ENCODE measurements at places on chromosomes 11 and 22. TPM values are rescaled to one million over a fixed set of nuclear protein-coding genes. Genes with fewer than 3 reads are reported as not detected.

DNA sequence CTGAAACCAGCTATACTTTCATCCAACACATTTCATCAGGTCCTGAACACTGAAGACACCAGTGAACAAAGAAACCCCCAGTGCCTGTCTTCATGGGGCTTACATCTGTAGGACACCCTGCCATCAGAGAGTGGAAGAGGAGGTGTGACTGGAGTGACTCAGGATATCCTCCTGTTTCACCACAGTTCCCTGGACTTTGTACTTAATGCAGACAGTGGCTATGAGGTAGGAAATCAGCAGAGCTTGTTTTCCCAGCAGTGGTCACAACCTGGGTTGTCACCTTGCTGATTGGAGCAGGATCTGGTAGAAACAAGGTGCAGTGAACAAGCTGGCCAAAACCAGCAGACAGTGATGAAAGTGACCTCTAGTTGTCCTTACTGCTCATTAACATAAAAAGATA lies 128.8 kb downstream of the KIRREL3 start:
- peaks cover 27% of the 10 kb centered on the region for H3K4me1 ChIP-seq
- no peak overlapping the region for H3K4me3 ChIP-seq
- DNase-seq, result no peak
- H3K36me3 ChIP-seq, result peaks cover 4% of the 10 kb centered on the region
- no peak overlapping the region for H3K27ac ChIP-seq
- H3K27me3 ChIP-seq, result peaks cover 39% of the 10 kb centered on the region

DNA sequence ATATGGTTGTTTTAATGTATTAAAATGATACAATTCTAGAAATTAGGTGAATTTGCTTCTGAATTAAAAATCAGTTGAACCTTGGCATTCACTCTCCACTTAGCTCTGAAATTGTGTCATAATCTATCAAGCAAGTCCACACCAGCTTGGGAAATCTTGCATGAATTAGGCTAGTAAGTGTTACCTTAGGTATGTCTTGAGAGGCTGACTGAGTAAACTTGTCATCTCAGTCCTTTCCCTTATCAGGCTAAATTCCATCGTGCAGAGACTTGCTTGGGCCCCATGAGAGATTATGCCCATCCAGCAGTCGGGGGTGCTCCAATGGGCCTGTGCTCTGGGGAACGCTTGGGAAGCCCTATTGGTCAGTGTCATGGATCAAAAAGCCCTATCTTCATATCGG lies 33.9 kb upstream of the ST14 start:
- H3K27me3 ChIP-seq, result no peaks in the 10 kb centered on the region
- H3K4me1 ChIP-seq, result peaks cover 21% of the 10 kb centered on the region
- DNase-seq, result no peak
- H3K36me3 ChIP-seq, result peaks cover 48% of the 10 kb centered on the region
- H3K27ac ChIP-seq, result no peak overlapping the region

DNA sequence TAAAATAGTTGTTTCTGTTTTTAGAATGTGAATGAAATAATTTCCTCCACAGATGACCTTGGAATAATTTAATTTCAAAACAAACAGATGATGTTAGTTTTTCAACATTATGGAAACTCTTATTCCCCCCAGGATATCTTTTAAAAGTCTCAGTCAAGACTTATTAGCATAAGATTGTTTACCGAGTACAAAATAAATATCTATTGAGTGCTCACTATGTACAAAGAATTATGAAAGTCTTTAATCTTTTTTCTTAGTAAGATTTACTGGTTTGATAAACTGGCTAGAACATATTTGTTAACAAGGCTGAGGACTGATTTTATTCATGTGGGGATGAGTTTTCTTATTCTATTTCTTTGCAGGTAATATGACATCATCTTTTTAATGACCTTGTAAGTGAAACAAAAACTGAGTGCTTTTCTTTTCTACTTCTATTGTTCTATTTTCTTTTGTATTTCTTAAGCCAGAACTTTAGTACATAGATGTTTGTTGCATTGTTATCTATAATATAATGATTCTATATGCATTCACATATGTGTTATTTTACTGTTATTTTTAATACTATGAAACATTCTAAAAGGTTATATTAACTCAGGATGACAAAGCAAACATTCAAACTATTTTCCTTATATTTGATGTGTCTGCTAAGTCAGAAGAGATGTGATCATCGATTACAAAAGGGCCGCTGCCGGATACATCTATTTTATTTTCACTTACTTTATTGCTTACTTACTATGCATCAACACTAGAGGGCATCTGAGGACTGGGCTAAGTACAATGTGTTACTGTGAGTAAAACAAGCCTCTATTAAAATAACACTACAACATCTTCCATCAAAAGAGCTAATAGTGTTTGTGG lies 111.0 kb upstream of the ARHGAP42 start:
- no peak for DNase-seq
- H3K27me3 ChIP-seq, result peaks cover 1% of the 10 kb centered on the region
- no peak overlapping the region for H3K27ac ChIP-seq
- no peak overlapping the region for H3K4me3 ChIP-seq
- H3K4me1 ChIP-seq, result peaks cover 2% of the 10 kb centered on the region

DNA sequence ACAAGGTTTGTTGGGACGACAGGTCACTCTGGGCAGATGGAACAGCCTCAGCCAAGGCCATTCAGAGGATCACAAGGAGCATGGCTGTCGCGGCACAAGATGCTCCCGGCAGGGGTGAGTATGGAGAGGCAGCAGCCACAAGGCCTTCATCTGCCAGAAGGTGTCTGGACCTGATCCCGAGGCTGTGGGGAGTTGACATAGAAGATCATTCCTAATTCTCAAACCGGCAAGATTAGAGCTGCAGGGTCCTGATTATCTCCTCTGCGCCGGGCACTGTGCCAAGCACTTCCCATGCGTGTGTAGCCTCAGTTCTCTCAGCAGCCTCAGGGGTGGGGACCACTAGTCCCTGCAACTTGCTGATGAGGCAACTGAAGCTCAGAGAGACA lies 32.3 kb upstream of the RFPL3 start:
- no peak for DNase-seq
- H3K4me1 ChIP-seq, result peaks cover 3% of the 10 kb centered on the region
- no peak overlapping the region for H3K27ac ChIP-seq
- peaks cover 41% of the 10 kb centered on the region for H3K27me3 ChIP-seq

DNA sequence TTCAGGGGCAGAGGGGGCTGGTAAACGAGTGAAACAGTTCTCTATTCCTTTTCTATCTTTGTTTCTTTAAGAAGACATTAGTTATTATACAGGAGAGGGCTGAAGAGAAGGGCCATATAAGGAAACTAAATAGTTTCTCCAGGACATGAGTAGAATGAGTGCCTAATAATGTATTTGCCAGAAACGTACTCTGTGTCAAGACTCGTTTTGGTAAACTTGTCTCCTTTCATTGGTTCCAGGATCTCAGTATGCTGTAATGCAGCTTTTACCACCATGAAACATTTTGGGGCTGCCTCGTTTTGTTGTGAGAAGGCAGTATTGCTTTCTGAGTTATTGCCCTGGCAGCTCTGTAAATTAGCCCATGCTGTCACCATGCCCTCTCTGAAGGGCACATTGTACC lies 51.7 kb downstream of the POLD3 start:
- H3K27ac ChIP-seq, result no peak overlapping the region
- DNase-seq, result no peak
- H3K36me3 ChIP-seq, result peaks cover 5% of the 10 kb centered on the region
- H3K4me3 ChIP-seq, result no peak overlapping the region
- H3K27me3 ChIP-seq, result no peaks in the 10 kb centered on the region

Gene PICALM
- total RNA-seq, result 154 TPM

Gene KCTD14
- 5.4 TPM for total RNA-seq

DNA sequence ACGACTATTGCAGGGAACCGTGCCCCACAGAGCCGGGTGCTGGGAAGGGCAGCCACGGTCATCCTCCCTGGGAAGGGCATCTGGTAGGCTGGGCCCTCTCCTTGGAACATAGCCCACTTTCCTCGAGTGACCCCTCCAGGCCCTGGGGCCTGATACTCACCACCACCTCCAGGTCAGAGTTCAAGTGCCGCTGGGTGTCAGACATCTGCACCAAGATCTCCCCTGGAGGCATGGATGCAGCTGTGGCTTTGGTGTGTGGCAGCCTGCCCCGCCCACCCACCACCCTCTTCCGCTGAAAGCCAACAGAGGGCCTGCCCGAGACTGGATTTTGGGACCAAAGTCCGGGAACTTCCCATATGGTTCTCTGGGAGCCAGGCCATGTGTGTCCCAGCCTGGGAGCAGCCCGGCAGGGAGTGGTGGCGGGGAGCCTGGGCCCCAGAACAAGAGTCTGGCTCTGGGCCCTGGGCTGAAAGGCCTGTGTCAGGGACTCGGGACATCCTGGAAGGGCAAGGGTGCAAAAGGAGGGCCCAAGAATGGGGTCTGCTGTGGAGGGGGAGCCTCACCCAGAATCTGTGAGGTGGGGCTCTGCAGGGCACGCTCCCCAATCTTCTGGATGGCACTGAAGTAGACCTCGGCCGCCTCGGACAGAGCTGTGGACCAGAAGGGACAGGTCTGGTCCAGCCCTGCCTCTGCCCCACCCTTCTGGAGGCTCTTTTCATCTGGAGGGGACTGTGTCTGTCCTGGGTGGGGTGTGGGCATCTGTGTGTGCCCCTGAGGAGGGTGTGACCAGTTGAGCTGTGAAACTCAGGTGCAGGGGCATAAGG lies 2.6 kb downstream of the BAIAP2L2 start:
- no peak overlapping the region for H3K27ac ChIP-seq
- H3K4me3 ChIP-seq, result no peak overlapping the region
- no peaks in the 10 kb centered on the region for H3K4me1 ChIP-seq
- H3K36me3 ChIP-seq, result peaks cover 3% of the 10 kb centered on the region

DNA sequence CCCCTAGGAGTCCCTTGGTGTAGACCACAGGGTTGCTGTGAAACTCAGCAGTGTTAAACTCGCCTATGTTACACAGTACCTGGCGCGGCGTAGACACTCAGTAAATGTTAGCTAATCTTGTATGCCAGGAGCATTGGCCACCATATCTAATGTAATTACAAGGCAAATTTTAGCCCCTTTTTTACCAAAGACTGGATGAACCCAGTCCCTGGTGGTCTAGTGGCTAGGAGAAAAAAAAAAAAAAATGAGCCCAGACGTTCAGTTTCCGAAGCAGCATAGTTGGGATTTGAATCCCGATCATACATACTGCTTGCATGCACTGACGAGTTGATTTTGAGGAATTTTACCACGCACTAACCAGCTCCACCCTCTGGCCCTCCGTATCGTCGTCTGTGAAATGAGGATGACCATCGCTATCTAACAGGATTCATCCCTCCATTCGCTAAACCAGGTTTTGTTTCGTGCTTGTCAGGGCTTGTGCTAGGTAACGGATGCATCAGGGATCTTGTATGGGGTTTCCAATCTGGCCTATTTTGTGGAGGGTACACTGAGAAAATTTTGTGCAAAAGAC lies 688 bp downstream of the PTS start:
- no peaks in the 10 kb centered on the region for H3K27me3 ChIP-seq
- H3K36me3 ChIP-seq, result peaks cover 24% of the 10 kb centered on the region
- peak overlapping the region; percentile 88 for H3K4me3 ChIP-seq
- H3K27ac ChIP-seq, result peak overlapping the region; percentile 86

- H3K27ac ChIP-seq, result no peak overlapping the region
- no peak overlapping the region for H3K4me3 ChIP-seq
- no peaks in the 10 kb centered on the region for H3K27me3 ChIP-seq
- peaks cover 5% of the 10 kb centered on the region for H3K4me1 ChIP-seq
Measured at GRCh38 chr11:68438658-68439259, 21.8 kb upstream of the PPP6R3 start.

- no peaks in the 10 kb centered on the region for H3K36me3 ChIP-seq
- H3K4me3 ChIP-seq, result no peak overlapping the region
- H3K4me1 ChIP-seq, result peaks cover 25% of the 10 kb centered on the region
- DNase-seq, result no peak
Measured at GRCh38 chr11:22555881-22556280, 69.7 kb downstream of the FANCF start.

Gene RBFOX2
- total RNA-seq, result 209 TPM

- no peaks in the 10 kb centered on the region for H3K36me3 ChIP-seq
- peaks cover 15% of the 10 kb centered on the region for H3K4me1 ChIP-seq
- no peak overlapping the region for H3K27ac ChIP-seq
- no peak for DNase-seq
Measured at GRCh38 chr11:2213384-2213842, 41.8 kb upstream of the TH start.

DNA sequence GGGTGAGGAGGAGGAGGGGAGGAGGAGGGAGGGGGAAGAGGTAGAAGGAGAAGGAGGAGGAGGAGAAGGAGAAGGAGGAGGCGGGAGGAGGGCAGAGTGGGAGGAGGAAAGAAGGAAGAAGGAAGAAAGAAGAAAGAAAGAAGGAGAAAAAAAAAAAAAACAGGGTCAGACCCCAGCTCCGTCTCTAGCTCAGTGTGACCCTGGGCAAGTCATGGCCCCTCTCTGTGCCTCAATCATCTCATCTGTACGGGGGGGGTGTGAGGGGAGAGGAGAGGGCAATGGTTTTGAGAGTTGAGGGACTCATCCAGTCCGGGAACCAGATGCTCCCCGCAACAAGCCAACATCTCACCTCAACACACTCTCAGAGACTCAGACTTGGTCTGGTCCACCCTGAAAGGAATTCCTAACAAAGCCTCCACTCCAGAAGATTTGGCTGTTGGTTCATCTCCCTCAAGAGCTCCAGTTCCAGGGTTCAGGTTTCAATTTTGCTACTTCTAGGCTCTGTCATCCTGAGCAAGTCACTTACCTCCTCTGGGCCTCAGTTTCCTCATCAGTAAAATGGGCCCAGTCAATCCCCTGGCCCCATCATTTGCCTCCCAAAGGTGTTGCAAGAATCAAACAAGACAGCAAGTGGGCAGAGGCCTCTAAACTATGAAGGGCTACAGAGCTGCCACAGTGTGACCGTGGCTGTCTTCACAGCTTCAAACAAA lies 7.7 kb downstream of the CARD10 start:
- H3K4me1 ChIP-seq, result peaks cover 39% of the 10 kb centered on the region
- DNase-seq, result no peak

DNA sequence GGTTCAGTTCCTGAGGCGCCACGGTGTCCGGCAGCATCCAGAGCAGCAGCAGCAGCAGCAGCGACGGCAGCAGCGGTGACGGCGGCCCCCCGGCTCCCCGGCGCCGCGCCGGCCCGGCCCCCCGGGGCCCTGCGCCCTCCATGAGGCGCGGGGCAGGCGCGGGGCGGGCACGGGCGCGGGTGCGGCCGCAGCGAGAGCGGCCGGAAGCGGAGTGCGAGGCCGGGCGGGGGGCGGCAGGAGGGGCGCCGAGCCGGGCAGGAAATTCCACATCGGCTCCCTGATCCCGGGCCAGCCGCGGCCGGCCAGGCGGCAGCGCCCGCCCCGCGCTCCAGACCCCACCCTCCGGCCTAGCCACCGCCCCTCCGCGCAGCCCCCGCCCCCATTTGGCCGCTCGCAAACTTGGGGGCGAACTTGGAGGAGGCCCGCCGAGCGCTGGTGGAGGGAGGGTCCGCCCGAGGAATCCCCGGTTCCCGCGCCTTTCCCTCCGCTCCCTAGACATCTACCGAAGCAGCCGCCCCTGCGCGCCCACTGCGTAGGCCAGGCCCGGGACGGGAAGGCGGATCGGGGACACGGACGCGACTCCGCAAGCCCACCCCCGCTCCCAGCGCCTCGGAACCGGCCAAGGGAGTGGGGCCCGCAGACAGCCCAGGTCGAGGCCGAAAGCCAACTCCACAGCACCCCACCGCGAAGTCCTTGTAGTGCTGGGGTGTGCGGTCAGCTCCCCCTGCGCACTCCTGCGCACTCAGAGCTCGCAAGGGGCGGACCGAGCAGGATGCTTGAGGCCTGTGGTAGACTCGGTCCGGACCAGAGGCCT lies at the start of gene SCARF2:
Gene SCARF2, minus strand, starts transcription at position 213 of the 814 bp plus-strand sequence. Its CDS starts 71 bp downstream, at position 142.
- H3K27me3 ChIP-seq, result no peaks in the 10 kb centered on the region
- peaks cover 26% of the 10 kb centered on the region for H3K4me1 ChIP-seq
- peak; percentile 68 for DNase-seq
- H3K36me3 ChIP-seq, result peaks cover 6% of the 10 kb centered on the region
- peak within 1 kb of the TSS; percentile 97 for H3K27ac ChIP-seq

Gene ALDH3B1
- 1.4 TPM for total RNA-seq

- no peaks in the 10 kb centered on the region for H3K27me3 ChIP-seq
- DNase-seq, result no peak
- H3K36me3 ChIP-seq, result no peaks in the 10 kb centered on the region
Measured at GRCh38 chr11:35011944-35012343, 95.5 kb downstream of the PDHX start.
